GM13977 (cell line): ENCODE measurements at places on chromosomes 13 and 19.

DNA sequence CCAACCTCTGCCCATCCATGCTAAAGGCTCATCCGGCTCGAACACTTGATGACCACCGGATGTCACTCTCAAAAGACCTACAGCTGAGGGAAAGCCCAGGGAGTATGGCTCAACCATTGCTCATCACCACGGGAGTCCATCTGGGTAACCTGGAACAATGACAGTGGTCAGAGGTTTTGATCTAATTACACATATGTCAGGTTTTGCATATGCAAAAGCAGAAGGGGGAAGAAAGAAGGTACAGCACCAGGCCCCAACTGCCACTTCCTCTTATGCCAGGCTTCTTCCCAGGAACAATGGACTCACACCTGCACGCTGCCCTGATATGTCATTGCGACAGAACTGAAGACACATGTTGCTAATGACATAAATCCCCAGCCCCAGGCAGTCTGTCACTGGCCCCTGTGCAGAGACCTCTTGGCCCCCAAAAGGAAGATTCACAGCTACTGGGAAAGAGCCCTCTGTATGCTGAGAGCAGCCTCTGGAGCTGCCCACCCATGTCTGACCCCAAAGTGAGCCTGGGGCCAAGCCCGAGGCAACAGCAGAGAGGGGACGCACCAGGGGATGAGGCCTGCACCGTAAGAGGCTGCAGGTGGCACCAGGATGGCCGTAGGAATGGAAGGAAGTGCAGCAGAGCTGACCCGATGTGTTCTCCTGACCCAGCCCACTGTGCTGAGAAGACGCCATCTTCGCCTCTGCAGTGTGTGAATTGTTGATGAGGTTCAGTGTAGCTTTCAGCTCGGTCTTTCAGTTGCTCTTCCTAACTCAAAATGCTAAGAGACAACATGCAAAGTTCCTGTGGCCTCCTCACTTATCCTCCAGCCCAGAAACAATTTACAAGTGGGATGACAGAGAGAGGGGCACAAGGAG is 26.3 kb downstream of the EPS15L1 start:
- DNase-seq, result peak; percentile 57

- DNase-seq, result no peak
Measured at GRCh38 chr13:29498426-29499040, 97.0 kb downstream of the SLC7A1 start.

- DNase-seq, result no peak
Measured at GRCh38 chr13:30545320-30545719, 72.4 kb upstream of the USPL1 start.

DNA sequence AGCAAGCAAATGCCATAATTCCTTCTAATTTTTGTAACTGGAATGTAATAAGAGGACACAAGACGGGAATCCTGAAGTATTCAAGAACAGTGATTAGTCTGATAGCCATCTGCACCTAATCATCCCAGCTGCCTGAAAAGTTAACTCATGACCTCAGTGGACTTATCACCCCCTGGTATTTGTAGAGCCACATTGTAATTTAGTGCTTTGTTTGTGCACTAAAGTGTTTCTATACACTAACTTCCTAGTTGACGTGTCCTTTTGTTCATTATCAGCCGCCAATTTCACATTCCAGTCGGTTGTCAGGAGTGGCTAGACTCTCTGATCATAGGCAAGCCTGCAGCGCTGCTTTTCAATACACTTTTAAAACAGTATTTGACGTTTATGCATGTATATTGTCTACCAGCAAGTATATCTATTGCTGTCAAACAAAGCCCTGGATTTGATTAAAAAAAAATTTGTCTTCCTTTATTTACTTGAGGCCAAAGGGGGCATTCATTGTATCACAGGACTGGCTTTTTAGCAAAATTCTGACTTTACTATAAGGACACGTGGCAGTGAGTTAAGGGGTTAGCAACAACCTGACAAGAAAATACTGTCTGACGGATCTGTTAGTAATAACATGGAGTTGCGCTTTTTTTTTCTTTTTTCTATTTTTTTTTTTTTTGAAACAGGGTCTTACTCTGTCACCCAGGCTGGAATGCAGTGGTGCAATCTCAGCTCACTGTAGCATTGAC is 10.4 kb upstream of the SOX21 start:
- DNase-seq, result no peak

DNA sequence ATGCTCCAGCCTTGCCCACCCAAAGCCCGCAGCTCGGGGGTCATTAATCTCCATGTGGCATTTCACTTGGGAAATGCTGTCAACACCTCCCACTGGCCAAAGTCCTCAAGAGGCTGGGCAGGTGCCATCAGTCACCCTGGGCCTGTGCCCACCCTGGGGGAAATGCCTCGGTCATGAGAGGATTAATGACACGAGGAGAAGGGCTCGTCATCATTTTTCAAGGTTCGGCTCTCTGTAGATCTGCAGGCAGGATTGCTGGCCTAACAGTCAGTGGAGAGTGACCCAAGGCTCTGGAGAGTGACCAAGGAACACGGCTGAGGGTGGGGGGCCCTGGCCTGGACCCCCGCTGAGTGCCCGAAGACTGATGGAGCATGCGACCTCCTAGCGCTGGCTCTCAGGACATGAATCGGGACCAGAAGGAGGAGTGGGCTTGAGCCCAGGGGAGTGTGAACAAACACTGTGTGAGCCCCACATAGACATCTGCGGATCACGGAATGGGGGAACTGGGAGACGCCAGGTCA is 15.2 kb upstream of the KCTD15 start:
- no peak for DNase-seq

DNA sequence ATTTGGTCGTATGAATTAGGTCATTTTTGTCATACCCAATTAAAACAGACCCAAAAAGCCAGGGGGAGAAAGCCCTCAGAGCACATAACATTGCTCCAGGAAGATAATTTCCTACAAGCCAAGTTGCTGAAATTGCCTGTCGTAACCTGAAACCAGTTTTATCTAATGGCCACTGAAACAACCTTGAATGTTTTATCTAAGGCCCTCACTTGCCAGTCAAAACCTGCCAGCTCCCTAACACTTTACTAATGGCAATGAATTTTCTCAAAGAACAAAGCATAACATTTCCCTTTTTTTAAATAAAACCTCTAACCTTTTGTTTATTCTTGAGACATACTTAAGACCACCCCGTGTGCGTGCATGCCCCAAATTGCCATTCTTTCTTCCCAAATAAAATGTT is 496.2 kb upstream of the KLHL1 start:
- no peak for DNase-seq

- DNase-seq, result no peak
Measured at GRCh38 chr19:28980236-28980868, 232.6 kb downstream of the UQCRFS1 start.

GRCh38 chr13:98768522-98768921 is 16.1 kb upstream of the SLC15A1 start:
- no peak for DNase-seq

DNA sequence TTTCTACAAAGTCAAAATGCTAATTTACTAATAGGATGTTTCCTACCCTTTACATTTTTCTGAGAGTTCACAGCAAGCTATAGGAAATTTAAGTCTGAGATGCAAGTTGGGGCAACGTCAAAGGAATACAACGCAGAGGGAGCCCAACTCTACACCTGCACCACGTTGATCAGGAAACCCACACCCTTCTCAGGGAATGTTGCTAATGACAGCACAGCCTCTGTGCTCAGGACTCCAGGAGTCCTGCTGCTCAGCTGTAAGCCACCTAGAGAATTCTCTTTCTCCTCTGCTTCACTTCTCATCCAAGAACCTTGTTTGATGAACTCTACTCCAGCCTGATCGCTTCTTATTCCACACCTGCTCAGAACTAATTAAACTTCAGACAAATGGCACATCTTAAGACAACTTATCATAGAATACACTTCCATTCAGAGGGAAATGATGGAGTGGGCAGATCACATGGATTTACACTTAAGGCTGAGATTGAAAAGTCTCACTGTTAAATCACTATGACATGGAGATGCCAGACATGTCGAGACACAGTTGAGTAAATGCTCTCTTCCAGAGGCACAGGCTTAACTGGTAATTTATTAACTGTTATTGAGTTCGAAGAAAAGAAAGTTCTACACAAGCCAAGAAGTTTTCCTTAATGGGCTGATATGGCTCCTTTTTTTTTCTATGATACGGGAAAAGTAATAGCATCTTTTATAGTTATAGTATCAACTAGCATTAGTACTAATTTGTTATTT is 811.6 kb upstream of the ARGLU1 start:
- no peak for DNase-seq

- DNase-seq, result no peak
Measured at GRCh38 chr19:35140207-35140961, 1.8 kb downstream of the FXYD1 start.

DNA sequence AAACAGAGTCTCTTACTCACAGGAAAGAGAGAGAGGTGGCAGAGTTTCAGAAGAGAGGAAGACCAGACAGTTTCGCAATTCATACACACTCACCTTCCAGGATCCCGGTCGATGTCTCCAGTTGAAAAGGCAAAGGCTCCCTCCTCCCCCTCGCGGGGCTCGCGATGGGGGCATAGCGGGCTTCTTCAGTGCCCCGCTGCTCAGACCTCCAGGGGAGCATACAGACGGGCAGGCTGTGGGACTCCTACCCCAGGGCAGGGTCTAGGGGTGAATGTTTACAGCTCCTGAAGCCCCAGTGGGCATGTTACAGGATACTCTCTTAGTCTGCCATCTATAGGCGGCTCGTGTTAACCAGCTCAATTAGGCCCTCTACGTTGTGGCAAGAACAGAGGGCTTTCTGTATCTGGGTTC is 139.2 kb downstream of the SLITRK5 start:
- DNase-seq, result no peak

- DNase-seq, result no peak
Measured at GRCh38 chr19:53394522-53394973, 401 bp upstream of the ZNF765 start.
